ENCODE measurements at places on chromosomes 12 and 14.
A peak's percentile ranks its signal among the peaks of the same experiment; 100 is the strongest.

DNA sequence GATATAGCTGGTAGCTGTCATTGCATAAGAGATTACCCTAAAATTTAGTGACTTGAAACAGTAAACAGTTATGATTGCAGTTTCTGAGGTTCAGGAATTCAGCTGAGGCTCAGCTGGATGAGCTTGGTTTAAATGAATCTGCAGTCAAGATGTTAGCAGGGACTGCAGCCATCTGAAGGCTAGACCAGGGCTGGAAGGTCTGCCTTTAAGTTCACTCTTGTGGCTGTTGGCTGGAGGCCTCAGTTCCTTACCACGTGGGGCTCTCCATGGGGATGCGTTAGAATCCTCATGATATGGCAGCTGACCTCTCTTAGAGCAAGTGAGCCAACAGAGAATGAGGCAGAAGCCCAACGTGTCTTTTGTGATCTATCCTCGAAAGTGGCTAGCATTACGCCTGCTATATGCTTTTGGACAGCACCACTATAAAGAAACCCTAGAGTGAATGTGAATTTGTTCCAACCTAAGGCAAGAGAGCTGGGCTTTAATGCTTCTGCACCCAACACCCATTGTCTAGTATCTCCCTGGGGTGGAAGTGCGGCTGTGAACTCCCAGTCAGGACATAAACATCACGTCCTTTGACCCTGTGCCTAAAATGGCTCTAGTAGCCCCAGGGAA, 26.0 kb downstream of the HSPB8 start:
- no peak for DNase-seq

- no peak for DNase-seq
Measured at GRCh38 chr14:76923431-76924370, 97.5 kb downstream of the LRRC74A start.

- no peak for DNase-seq
Measured at GRCh38 chr14:74988131-74988530, 14.6 kb upstream of the EIF2B2 start.

- no peak for DNase-seq
Measured at GRCh38 chr12:120814903-120815429, 89.2 kb downstream of the SPPL3 start.

GRCh38 chr12:570435-570920, 92.8 kb downstream of the NINJ2 start:
- DNase-seq: no peak

DNA sequence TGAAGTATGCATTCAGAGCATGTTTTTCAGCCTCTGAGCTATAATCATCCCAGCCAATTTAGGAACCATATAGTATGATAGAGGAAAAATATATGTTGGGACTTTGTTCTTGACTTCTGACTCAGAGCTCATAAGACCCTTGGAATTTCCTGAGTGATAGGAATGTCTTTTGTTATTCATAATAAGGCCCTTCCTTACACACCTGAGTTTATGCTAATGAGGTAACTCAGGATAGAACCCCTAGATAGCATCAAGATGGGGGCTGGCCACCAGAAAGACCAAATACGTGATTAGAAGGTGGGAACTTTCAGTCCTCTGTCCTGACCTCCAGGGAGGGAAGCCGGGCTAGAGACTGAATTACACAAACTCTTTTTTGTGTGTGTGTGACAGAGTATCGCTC, 32.4 kb upstream of the PLEK2 start:
- DNase-seq: no peak

DNA sequence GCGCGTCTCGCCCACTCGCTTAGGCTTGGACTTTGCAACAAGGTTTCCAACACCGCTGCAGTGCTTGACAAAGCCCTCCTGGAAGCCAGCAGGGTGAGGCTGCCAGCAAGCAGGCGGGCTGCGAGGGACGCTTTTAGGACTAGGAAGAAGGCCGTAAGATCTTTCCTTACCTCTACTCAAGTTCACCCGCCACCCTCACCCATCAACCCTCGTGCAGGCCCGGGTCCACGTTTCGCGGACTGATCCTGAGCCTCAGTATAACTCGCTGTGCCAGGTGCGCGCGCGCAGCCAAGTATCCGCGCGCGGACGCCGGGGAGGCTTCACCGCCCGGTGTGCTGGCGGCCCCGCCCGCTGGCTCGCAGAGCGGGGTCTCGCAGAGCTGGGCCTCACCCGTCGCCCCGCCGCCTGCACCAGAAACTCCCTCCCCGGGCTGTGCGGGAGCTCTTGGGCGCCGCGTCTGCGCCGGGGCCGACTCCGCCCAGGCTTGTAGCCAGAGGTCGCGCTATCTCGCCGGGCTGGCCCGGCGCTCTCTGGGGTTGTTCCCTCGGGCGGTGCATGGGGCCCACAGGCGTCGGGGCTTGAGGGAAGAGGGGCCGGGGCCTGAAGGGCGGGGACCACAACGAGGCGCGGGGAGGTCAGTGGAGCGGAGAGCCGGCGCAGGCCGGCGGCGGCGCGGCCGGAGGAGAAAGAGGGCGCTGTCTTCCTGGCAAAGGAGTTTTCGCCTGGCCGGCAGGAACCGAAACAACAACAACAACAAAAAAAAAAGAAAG, 7.6 kb upstream of the SIX1 start:
- peak; percentile 86 for DNase-seq

GRCh38 chr14:59677771-59678231, 101.2 kb upstream of the CCDC175 start:
- no peak for DNase-seq

- DNase-seq: no peak
Measured at GRCh38 chr12:75815756-75816155, 215.8 kb downstream of the PHLDA1 start.

DNA sequence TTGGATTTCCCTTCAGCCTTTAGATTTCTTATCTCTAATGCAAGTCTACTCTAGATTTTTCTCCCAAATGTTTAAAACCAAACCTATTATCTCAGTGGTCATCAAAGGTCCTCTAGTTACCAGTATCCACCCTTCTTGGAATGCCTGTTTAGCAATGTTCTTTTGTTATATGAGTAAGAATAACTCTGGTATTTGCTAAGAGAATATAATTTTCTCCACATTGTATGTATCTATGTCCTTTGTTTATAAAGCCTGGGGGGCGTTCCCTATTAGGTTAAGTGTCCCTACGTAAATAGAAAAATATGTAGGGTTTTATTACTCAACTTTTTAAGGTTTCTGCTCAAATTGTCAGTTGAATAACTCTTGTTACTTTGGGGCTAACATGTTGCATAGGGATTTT, 27.3 kb downstream of the PPM1A start:
- DNase-seq: no peak

DNA sequence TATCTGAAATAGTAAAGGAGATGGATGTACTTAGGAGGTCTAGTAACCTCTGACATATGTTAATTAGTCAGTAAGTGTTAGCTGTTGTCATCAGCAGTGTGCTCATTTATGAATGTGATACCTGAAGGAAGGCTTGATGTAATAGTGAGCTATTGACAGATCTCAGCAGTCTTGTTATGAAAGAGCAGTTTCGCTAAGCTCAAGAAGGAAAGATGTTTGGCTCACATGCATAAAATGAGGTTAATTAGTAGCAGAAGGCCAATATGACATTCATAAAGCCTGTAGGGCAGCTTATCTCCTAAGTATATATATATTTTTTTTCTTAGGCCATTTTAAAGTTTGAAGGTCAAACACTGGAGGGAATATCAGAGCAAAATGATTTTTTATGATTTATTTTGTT, 2.8 kb downstream of the FAM234B start:
- DNase-seq: no peak

DNA sequence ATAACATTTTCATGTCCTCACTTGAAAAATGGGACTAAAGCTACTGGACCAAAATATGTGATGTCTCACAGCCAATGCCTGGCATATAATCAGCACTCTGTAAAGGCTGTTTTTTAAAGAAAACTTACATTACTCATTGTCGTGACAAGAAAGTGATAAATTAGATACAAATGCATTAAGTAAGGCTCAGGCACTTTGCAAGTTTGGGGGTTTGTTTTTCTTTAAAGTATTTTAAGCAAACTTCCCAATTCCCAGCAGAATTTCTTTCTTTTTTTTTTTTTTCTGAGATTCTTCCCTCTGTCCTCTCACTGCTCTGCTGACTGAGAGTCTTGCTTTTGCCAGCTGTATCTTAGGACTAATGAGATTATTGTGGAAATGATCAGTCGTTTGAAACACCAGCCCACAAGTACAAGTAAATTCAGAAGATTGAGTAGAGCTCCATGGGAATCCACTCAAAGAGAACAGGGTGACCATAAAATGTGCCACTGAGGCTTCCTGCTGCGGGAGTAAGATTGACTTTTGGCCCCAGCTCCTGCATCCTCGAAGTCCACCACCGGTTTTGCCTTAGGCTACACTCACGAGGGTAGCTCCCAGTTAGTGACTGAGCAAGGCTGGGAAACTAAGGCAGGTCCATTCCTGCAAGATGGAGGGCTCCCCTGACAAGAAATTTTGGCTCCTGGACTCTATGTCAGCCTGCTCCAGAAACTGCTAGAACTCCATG, 82.8 kb downstream of the TMTC1 start:
- DNase-seq: no peak

DNA sequence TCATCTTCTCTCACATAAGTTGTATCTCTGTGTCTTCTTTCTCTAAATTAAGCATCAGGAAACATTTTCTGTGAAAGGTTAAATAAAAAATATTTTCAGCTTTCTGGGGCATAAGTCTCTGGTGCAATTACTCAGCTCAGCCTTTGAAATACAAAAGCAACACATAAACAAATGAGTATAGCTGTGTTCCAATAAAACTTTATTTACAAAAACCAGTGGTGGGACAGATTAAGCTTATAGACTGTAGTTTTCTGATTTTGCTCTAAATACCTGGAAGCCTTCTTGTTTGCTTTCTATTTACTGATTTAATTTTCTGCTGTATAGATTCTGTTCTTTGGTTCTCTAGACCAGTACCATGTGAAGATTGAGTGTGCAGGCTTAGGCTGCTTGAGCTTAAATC, 655.1 kb downstream of the VRK1 start:
- DNase-seq: no peak

- DNase-seq: no peak
Measured at GRCh38 chr12:104575442-104576186, 118.9 kb downstream of the CHST11 start.

DNA sequence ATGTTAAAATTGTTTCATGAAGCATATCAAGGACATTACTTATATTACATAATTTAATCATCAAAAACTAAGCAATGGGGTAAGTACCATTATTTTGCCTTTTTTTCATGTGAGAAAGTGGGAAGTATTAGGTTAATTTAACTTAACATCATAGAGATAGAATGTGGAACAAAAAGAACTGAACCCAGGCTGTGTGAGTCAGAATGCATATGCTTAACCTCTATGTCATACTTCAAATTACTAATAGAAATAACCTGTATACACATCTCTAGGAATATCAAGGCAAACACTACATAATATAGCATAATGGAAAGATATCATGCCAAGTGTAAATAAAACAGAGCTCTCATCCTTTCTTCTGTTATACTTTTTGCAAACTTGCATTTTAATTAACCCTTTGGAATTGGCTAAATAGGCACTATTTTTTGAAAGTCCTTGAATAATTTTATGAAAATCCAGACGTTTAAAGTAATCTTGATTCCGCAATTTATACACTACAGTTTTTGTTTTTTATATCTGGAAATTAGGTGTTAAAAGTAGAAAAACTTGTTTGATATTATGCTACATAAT, 777.7 kb downstream of the SLC6A15 start:
- DNase-seq: no peak

GRCh38 chr14:94879537-94879936, 109.6 kb upstream of the GSC start:
- no peak for DNase-seq

- DNase-seq: no peak
Measured at GRCh38 chr12:49969027-49969426, 3.7 kb upstream of the AQP6 start.

DNA sequence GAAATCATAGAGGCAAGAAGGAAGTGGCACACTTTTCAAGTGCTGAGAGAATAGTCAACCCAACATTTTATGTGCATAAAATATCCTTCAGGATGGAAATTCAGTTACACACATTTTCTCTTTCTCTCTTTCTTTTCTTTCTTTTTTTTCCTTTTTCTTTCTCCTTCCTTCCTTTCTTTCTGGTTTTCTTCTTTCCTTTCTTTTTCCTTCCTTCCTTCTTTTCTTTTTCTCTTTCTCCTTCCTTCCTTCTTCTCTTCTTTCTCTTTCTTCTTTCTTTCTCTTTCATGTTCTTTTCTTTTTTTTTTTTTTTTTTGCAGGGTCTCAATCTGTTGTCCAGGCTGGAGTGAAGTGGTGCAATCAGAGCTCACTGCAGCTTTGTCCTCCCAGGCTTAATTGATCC, 38.7 kb upstream of the OR5AU1 start:
- no peak for DNase-seq

- DNase-seq: no peak
Measured at GRCh38 chr14:23362200-23362599, 2.8 kb downstream of the EFS start.

DNA sequence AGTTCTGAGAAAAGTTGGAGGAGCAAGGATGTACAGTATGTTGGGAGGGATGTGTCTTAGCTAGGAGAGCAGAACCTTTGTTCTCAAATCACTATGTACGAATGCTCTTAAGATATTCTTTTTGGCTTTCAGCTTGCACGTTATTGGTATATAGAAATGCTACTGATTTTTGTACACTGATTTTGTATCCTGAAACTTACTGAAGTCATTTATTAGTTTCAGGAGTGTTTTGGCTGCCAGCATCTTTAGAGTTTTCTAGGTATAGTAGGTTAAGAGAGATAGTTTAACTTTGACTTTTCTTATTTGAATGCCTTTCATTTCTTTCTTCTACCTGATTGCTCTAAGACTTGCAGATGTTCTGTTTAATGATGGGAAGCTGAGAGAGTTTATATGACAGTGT, 442.8 kb upstream of the FBXO33 start:
- no peak for DNase-seq

DNA sequence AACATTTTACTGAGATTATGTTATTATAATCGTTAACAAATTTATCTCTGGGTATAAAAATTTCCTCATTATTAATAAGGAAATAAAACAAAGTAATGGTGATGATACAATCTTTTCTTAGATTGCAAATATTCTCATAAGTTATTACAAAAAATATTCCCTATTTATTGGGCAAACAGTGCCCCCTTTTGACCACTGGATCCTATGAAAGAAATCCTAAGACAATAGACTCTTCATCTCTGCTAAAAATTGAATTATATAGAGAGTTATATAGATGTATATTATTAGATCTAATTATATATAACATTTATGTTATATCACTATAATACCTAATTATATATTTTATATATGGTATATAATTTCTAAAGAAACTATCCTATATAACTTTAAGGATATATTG, 94.2 kb upstream of the FGD4 start:
- peak; percentile 52 for DNase-seq
